Renal pelvis (tissue), 12 donors: ENCODE measurements at places on chromosomes 6 and 20. TPM values are rescaled to one million over a fixed set of nuclear protein-coding genes. Genes with fewer than 3 reads are reported as not detected.

Gene SYNGAP1
- polyA plus RNA-seq, result 37.8 TPM

Gene NPEPL1
- 53.1 TPM for polyA plus RNA-seq

Gene SRMS
- polyA plus RNA-seq, result 0.26 TPM

Gene EYA2
- polyA plus RNA-seq, result 0.81 TPM

DNA sequence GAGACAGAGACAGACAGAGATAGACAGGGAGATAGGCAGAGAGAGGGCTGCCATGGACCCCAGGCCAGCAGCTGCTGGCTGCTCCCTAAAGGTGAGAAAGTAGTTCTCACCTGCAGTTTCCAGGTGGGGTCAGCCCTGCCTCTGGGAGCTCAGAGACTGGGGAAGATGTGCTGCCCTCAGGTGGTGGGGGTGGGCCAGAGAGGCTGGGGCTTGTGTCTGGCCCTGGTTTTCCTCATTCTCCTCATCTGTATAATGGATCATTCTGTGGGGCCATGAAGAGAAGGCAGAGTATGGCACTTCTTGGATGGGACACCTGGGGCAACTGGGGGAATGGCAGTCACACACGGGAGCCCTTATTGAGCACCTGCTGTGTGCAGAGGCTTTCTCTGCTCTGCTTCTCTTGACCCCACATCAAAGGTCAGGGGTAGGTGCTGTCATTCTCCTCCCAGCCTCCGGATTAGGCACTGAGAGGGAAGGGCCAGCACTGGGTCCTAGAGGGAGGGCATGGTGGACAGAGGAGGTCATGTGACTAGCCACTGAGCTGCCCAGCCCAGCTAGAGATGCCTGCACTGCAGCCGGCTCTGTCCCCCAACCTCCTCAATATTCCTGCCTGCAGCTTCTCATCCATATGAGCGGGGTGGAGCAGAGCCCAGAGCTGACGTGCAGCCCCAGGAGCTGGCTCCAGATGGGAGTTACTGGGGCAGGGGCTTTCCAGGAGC, 4.1 kb downstream of the ANGPT4 start:
- no peak for DNase-seq

GRCh38 chr6:19812512-19813119, 24.6 kb upstream of the ID4 start:
- DNase-seq, result no peak

GRCh38 chr20:62979310-62979709, 26.8 kb downstream of the SLC17A9 start:
- DNase-seq, result no peak

DNA sequence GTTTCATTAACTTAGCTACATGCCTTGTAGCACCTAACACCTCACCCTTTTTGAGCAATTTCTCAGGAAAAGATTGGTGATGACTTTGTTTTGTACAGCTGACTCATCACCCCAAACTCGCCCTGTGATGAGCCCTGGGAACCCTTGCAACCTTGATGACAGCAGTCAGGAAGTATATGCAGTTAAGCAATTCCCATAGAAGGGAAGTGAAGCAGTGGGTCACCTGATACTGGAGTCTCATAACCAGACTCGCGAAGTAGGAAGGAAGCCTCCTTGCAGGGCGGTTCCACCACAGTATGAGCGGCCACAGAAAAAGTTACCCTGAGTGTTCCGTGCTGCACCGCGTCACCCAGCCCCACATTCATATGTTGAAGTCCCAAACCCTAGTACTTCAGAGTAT, 82.0 kb upstream of the EDN1 start:
- DNase-seq, result no peak

DNA sequence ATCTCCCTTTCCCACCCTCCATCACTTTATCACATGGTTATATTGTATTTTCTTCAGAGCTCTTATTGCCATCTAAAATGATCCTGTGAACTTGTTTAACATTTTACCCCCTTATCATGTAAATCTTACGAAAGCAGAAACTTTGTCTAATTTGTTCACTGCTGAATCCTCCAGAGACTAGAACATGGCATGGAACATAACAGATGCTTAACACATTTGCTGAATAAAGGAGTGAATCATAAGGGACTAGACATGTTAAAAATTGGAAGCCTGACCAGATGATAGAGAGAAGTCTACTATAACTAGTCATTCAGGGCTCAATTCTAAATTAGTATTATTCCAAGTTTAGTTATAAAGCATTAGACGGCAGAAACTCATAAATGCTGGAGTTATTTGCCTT, 73.3 kb downstream of the MAN1A1 start:
- no peak for DNase-seq

DNA sequence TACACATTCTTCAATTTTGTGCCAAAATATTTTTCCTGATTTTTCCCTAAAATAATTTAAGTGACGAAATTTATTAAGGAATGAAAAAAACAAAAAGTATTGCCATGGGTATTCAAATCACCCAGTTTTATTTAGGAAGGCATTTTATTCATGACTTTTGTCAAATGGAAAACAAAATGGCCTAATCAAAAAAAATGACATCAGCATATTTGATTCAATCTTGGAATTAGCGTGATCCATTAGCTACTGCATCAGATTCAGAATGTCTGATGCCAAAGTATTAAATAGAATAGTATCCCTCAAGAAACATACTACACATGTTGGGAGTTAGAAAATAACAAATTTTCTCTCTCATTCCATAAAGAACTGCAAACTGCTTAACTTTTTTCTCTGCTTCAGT, 129.2 kb downstream of the TRDN start:
- DNase-seq, result no peak
